ENCODE measurements at places on chromosomes 11 and 22.

DNA sequence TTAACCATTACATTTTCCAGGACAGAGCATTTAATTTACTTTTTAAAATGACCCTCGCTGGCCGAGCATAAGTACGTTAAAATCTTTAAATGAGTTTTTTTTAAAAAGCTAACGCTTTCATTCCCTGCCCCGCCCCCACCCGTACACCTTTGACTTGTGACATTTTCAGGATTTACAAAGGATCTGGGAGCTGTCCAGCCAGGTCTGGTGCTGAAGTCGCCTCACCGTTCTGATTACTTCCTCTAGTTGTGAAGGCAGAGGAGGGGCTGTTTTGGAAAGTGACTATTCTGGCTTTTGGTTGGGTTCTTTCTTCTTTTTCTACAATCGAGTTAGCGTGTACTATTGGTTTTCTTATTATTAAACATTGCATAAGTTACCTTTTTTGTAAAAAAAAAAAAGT is 2.9 kb downstream of the C11orf87 start:
- DNase-seq, result no peak

DNA sequence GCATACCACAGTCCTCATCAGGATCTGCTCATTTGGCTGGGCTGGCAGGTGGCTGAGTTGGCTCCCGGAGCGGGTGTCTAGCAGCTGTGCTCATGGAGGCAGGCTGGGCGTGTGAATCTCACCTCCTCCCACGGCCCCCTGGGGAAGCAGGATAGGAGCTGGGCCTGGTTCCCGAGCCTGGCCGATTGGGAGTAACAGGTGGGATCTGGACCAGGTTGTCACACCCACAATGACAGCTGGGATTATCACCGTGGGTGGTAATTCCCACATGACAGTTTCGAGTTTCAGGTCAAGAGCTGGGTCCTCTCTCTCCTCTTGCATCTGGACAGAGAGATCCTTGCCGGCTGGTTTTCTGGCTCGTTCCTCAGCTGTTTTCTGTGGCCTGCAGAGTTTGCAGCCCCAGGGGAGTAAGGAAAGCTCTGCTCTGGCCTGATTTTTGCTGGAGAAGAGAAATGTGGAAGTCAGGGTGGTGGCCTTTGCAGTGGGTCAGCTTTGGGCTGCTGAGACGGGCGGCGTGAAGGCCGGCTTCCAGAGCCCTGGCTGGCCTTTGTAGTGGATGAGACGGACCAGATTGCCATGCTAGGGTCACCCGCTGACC is 57.0 kb downstream of the BCR start:
- no peak for DNase-seq

DNA sequence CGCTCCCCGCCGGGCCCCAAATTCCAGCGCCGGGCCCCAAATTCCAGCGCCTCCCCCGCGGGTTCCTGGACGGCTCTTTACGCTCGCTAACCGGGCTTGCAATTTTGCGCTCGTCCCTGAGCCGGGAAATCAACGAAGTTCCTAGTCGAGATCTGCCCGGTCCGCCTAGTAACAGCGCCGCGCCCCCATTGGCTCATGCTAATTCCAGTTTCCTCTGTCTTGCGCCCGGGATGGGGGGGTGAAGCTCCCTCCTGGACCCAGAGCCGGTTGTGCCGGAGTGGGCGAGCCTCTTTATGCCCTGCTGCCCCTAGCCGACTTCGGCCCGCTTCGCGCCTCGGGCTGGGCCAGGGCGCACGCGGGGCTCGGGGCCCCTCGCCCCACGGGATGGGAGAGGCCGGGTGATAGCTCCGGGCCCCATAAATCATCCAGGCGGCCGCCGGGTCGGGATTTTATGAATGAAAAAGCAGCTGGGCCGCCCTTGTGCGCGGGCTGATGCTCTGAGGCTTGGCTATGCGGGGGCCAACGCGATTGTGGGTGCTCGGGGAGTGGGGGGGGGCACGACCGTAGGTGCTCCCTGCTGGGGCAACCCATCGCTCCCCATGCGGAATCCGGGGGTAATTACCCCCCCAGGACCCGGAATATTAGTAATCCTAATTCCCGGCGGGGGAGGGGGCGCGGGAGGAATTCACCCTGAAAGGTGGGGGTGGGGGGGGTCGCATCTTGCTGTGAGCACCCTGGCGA is 1.8 kb upstream of the CCND1 start:
- peak; percentile 92 for DNase-seq

GRCh38 chr11:105179542-105180278 is 40.1 kb upstream of the CARD18 start:
- no peak for DNase-seq

DNA sequence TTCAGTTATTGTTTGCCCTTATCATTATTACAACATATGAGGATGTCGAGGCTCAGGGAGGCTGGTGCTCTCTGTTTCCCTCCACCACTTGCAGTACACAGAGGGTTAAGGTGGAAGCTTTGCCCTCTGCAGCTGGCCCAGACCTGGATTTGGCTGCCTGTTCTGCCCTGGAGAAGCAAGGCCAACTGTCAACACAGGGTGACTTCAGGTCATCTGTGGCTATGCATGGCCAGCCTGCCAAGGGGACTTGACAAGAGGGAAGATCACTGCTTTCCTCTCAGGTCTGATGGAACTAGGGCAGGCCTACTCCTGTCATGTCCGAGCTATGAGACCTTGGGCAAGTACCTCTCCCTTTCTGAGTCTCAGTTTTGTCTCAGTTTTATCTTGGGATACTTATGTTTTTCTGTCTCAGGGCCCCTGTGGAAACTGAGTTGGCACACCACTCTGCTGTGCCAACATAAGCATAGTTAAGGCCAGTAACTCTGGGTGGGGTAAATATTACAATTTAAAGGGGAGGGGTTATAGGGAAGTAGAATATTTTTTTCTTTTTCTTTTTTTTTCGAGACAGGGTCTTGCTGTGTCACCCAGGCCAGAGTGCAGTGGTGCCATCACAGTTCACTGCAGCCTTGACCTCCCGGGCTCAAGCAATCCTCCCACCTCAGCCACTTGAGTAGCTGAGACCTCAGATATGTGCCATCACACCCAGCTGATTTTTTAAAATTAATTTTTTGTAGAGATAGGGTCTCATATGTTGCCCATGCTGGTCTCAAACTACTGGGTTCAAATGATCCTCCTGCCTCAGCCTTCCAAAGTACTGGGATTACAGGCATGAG is 2.4 kb upstream of the THRSP start:
- no peak for DNase-seq

- DNase-seq, result no peak
These were observed 8.3 kb downstream of the GAS2 start for GRCh38 chr11:22674470-22675439.

- DNase-seq, result peak; percentile 38
These were observed 2.1 kb downstream of the WEE1 start for GRCh38 chr11:9575260-9576240.

GRCh38 chr22:24315367-24315966 is 44.8 kb downstream of the SPECC1L start:
- DNase-seq, result no peak

- DNase-seq, result peak; percentile 83
These were observed 17.9 kb upstream of the ADA2 start for GRCh38 chr22:17237038-17237668.

DNA sequence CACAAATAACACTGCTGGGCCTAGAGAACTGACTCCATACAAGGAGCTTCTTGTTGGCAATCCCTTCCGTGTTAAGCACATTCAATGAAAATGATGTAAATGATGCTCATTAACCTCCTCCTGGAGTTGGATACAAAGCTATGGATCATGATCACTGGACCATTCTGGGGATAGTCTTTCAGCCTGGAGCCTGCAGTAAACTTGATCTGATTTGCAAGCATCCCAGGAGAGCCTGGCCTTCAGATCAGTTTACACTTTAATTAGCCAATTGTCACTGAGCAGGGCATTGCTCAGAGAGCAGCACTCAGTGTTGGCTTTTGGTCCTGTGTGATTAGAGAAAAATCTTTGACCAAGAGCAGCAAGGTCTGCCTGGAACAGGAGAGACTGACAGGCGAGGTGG is 45.6 kb downstream of the ARFGAP3 start:
- DNase-seq, result no peak

DNA sequence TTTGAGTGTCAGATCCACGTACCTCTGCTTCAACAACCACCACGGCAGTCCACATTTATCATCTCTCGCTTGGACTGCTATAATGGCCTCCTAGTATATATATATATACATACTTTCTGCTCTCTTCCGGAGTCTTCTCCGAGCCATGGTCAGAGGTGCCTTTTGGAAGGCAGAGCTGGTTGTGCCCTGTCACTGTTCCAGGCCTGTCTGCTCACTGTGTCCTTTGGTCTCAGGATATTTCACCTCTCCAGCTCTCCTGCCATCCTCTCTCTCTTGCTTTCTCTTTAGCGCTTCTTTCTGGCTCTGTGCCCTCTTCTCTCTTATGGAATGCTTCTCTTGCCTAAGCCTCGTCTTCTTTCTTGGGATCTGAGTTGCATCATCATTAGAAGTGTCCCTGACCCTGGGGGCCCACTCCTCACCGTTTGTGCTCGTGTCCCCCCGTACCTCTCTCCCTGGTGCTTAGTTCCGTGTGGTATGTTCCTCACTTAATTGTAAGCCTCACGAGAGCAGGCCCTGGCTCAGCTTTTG is 86.1 kb upstream of the RASSF10 start:
- no peak for DNase-seq

- no peak for DNase-seq
These were observed 46.6 kb upstream of the VPREB1 start for GRCh38 chr22:22197993-22198402.

- DNase-seq, result no peak
These were observed 9.4 kb downstream of the SOX6 start for GRCh38 chr11:16346975-16347374.

GRCh38 chr22:33180356-33180755 is 122.2 kb upstream of the SYN3 start:
- no peak for DNase-seq

- peak; percentile 33 for DNase-seq
These were observed 113.0 kb downstream of the ADAMTS15 start for GRCh38 chr11:130561441-130561881.

- no peak for DNase-seq
These were observed 24.1 kb downstream of the RRAS2 start for GRCh38 chr11:14334893-14335292.

DNA sequence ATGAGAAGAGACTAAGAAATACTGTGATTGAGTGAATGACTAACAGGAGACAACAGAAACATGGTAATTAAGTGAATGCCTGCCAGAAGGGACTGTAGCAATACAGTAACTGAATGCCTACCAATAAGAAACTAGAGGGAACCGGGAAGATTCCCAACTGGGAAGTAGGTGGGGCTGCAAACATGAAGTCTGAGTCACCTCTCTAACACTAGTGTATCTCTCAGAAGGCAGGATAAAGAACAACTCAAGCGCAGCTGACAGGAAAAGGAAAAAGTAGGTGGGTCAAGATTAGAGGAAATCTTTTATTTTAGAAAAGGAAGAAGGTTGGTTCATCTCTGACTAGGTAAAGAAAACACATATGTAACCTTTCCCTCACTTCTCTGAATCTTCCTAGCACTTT is 14.0 kb downstream of the C11orf42 start:
- DNase-seq, result peak; percentile 78

DNA sequence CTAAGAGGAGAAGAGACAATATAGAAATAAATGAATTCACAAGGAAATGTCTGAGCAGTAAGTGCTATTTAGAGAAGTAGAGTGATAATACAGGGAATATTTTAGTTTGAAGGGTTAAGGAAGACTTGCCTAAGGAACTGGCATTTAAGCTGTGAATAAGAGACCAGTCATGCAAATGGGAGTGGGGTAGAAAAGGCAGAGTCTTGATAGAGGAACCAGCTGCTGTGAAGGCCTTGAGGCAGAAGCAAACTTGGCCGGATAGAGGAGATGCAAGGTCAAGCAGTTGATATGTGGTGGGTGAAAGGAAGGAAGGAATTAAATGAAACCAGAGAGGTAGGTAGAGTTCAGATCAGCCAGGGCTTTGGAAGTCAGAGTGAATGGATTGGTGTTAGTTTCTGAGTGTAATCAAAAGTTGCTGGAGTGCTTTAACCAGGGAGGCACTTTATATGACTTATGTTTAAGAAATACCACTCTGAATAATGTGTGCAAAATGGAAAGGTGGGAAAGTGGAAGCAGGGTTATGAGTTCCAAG is 198.4 kb upstream of the SESN3 start:
- no peak for DNase-seq

DNA sequence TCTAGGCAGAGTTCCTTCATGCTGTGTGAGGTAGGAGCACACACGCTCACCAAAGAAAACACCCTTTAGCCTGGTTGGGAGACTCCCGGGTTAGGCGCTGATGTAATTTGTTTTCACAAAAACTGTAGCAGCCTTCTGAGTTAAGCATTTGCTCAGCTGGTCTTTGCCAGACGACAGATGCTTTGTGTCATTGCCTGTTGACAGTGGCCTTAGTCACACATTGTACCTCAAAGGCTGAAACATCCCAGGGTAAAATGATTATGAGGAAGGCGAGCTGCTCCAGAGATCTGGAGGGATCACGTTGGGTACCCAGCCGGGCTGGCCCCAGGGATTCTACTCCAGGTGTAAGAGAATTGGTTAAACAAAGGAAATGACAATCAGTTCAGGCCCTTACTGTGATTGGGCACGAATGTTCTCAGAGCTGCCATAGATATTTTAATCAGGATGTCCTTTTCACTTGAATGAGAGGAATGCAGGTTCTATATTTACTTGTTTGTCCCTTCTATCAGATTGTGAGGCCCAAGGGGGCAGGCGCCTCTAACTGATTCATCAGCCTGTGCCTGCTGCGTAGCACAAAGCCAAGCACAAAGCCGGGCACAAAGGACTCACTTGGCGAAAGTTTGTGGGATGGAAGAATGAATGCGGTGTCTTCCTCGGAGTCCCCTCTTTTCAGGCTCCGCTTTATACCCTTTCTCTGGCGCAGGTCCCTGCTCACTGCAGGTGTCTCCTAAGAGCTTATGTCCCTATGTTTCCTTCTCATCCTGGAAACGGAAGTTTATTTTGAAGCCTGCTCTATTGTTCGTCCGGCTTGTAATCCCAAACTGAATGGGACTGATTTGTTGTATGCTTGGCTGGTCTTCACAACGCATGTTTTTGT is 47.1 kb downstream of the ADM start:
- peak; percentile 53 for DNase-seq

- DNase-seq, result peak; percentile 73
These were observed 81.5 kb downstream of the FBLN1 start for GRCh38 chr22:45584121-45584570.

GRCh38 chr22:49368976-49369725 is 458.5 kb downstream of the BRD1 start:
- DNase-seq, result peak; percentile 23

DNA sequence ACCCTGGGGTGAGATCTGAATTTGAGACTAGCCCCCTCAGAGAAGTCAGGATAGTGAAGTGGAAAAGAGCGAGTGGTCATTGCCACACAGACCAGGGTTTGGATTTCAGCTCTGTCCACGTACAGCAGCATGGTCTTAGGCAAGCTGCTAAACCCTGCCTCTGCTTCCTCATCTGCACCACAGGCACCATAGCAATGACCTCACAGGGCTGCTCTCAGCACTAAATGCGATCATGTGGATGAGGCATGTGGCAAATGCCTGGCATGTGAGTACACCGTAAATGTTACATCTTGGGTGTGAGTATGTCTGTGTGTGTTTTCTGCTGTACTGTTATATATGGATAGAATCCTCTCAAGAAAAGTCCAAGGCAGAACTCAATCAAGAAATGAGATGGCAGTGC is 15.8 kb downstream of the NAV2 start:
- peak; percentile 82 for DNase-seq

- peak; percentile 74 for DNase-seq
These were observed 26.8 kb upstream of the RAG1 start for GRCh38 chr11:36540998-36541397.

GRCh38 chr11:68695531-68695930 is 11.2 kb downstream of the GAL start:
- no peak for DNase-seq
